ENCODE measurements at places on chromosomes 12 and 14.

- DNase-seq = no peak
Measured at GRCh38 chr12:68864604-68865003, 56.6 kb downstream of the MDM2 start.

- no peak for DNase-seq
Measured at GRCh38 chr14:74917646-74918081, 5.4 kb downstream of the RPS6KL1 start.

GRCh38 chr14:104677512-104678332, 11.7 kb upstream of the INF2 start:
- no peak for DNase-seq

- DNase-seq = no peak
Measured at GRCh38 chr12:121996050-121996944, 25.4 kb upstream of the BCL7A start.

DNA sequence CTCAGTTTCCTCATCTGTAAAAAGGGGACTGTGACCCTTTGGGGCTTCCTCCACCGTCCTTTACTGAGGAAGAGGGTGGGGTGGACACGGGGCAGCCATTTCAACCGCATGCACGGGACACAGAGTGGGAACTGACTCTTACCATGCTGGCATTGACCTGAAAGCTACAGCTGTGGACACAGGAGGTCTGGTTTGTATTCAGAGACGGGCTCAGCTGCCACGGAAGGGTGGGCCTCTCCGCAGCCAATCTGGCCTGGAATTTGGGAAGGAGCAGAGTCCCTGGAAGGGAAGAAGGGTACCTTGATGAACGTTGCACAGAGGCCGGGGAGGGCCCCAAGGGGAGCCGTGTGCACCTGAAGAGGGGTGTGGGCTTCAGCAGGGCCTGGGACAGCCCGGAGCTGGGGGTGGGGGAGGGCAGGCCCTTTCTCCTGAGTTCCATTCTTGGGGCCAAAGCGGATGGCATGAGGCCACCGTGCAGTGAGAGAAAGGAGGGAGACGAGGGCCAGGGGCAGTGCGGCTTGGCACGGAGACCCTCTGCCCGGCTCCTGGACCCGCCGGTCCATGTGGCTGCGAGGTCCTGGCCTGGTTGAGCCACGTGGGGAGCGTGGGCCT, 14.5 kb downstream of the TNFAIP2 start:
- no peak for DNase-seq

Data from cortex of kidney (tissue), 1 donor.